ENCODE measurements at places on chromosomes 5 and 9. TPM values are rescaled to one million over a fixed set of nuclear protein-coding genes. Genes with fewer than 3 reads are reported as not detected.

IL7R gene
- 272 TPM for total RNA-seq

WNT8A gene
- total RNA-seq, result not detected

RAB3C gene
- total RNA-seq, result not detected

IL13 gene
- total RNA-seq, result 65.3 TPM

CNTNAP3 gene
- total RNA-seq, result not detected

PCDHGA5 gene
- total RNA-seq, result 0.09 TPM

TAL2 gene
- 0.51 TPM for total RNA-seq

PCDHGA9 gene
- 0.09 TPM for total RNA-seq

MARCOL gene
- not detected for total RNA-seq

TAF11L5 gene
- not detected for total RNA-seq

SLC35D2 gene
- total RNA-seq, result 8.3 TPM

SLCO6A1 gene
- not detected for total RNA-seq

MLANA gene
- total RNA-seq, result not detected

LMBRD2 gene
- 11.4 TPM for total RNA-seq

SLC31A2 gene
- 5.4 TPM for total RNA-seq

COL23A1 gene
- total RNA-seq, result 0.28 TPM

ACOT12 gene
- total RNA-seq, result not detected

CNTNAP3B gene
- total RNA-seq, result not detected

MSMP gene
- 0.63 TPM for total RNA-seq

BARHL1 gene
- total RNA-seq, result not detected

ZNF366 gene
- total RNA-seq, result not detected

PCDHB15 gene
- total RNA-seq, result not detected

LCN12 gene
- total RNA-seq, result 0.85 TPM

C8G gene
- 0.96 TPM for total RNA-seq

SLC45A2 gene
- total RNA-seq, result not detected

ABO gene
- not detected for total RNA-seq

Measured in CD8-positive, alpha-beta memory T cell (primary cell).